Activated naive CD4-positive, alpha-beta T cell treated with anti-CD3 and anti-CD28 coated beads, Interleukin-2, amount 10 ng/mL, durations not matched to agents 5 hours and 36 hours (primary cell): ENCODE measurements at places on chromosomes 13 and 19. TPM values are rescaled to one million over a fixed set of nuclear protein-coding genes. Genes with fewer than 3 reads are reported as not detected.

PLPP2 gene
- total RNA-seq: 0.29 TPM

RNF17 gene
- total RNA-seq: not detected

NUP58 gene
- total RNA-seq: 64.0 TPM

CLDND2 gene
- total RNA-seq: 1.9 TPM

TTYH1 gene
- total RNA-seq: 0.58 TPM

BEST2 gene
- not detected for total RNA-seq

GPR18 gene
- total RNA-seq: 18.0 TPM
